ENCODE measurements at places on chromosomes 5 and 9.

DNA sequence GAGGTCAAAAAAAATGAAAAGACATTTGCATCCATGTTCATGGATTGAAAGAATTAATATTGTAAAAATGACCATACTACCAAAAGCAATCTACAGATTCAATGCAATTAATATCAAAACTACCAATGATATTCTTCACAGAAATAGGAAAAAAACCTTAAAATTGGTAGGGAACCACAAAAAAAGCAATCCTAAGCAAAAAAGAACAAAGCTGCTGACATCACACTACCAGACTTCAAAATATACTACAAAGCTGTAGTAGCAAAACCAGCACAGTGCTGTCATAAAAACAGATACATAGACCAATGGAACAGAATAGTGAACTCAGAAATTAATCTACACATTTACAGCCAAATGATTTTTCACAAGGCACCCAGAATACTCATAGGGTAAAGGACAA, 34.3 kb downstream of the RGMB start:
- no peak for DNase-seq

- no peak for DNase-seq
Observed at GRCh38 chr5:96054311-96055030, 92.8 kb upstream of the ELL2 start.

DNA sequence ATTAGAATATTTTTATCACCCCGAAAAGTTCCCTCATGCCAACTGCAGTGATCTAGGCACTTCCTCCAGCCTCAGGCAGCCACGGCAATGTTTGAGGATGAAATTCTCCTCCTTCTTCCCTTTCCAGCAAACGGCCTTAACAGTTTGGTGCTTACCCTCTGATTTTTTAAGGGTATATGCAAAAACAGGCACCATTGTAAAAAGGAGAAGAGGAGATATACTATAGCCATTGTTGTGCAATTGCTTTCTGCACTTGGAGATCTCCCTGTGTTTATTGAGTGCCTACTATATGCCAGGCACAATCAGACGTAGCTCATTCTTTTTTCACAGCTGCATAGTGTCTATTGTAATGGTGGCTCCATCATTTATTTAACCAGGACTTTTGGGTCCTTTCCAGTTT, 29.4 kb downstream of the GSN start:
- no peak for DNase-seq

DNA sequence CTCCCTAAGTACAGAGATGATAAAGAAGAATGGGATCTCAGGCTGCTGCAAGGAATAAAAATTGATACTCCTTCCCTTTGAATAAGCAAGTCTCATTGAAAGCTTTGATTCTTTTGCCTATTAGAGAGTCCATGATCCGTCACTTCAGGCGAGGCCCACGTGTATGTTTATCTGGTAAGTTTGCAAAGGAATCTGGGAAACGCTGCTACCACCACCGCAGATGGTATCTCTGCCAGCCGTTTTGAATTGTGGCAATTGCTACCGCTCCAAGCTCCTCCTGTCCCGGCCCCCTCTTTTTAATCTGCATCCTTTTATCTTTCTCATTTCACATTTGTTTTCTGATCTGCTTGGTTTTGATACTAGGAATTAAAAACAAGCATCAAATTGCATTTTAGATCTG, 42.9 kb upstream of the GRIA1 start:
- no peak for DNase-seq

- DNase-seq = no peak
Observed at GRCh38 chr5:52989025-52989780, at the start of gene ITGA2. Gene ITGA2 (plus strand): TSS chr5:52989352. CDS start chr5:52989469, 117 bp downstream.

DNA sequence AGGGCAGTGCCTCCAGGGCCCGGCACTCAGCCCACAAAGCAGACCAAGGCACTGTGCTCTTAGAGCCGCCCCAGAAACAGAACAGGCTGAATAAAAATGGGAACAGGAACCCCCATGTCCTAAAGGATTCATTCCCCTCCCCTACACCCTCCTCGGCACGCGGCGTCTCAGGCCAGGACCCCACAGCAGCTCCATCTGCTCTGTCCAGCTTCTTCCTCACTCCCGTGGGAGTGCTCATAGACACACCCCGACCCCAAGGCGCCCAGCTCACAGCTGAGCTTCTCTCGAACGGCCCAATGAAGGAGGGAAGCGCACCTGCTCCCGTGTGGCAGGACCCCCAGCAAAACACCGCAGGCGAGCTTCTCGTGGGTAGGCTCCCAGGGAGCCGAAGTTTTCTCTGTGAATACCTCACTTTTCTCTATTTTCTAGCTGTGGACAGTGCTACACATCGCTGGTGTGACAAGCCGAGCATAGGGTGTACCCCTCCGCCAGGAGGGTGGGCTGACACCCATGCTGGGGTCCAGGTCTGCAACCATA, 15.4 kb upstream of the QSOX2 start:
- no peak for DNase-seq

- DNase-seq = no peak
Observed at GRCh38 chr5:150236981-150237754, 47.3 kb downstream of the SLC6A7 start.

GRCh38 chr5:9765419-9766140, 135.4 kb upstream of the TAS2R1 start:
- peak; percentile 83 for DNase-seq

- DNase-seq = no peak
Observed at GRCh38 chr9:137583347-137583746, 4.6 kb upstream of the DPH7 start.

DNA sequence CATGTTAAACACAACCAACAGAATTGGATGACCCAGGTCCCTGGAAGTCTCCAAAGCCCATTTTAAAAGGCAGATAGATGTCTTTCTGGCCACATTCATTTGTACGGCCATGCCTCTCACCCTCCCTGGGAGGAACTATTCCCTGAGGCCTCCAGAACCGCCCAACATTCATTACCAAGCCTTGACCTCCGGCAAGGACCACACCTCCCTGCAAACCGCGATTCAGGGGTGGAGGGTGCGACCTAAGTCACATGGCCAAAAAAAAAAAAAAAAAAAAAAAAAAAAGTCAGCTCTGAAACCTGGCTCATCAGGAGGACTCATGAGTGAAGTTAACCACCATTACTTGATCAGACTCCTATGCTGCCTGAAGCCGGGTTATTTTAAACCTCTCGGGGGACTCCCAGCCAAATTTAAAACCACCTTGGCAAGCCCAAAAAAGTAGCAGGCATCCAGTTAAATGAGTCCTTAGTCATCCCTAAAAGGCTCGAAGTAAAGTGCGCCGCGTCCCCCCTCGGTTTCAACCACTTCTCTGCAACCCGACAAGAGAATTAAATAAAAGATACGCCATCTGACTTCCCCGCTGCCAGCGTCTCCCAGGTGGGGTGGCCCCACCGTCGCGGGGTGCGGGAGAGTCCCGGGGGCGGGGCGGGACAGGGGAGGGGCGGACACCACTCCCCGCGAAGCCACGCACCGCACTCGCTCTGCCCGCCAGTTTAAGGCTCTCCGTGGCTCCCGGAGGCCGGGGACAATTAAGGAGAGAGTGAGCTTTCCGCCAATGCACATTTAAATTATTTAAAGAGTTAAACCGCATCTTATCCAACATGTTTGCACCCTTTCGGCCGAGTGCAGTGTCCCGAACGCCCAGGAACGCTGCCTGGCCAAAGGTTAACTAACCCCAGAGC, 2.3 kb downstream of the KLF9 start:
- no peak for DNase-seq

- no peak for DNase-seq
Observed at GRCh38 chr9:136726631-136727191, 14.3 kb downstream of the DIPK1B start.

DNA sequence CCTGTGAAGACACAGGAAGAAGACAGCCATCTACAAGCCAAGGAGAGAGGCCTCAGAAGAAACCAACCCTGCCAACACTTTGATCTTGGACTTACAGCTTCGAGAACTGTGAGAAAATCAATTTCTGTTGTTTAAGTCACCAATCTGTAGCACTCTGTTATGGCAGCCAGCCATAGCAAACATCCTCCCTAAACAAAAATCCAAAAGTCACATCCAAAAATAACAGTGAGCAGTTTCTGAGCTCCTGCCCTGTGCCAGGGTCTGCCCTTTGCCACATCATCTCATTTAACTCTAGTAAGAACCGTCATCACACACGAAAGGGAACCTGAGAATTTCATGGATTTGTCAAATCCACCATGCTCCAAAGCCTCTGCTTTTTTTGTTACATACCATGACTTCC, 118.8 kb downstream of the TRIM36 start:
- DNase-seq = peak; percentile 17

GRCh38 chr5:113311301-113311700, 123.5 kb downstream of the TSSK1B start:
- no peak for DNase-seq

GRCh38 chr5:163889369-163889768, 383.9 kb downstream of the MAT2B start:
- DNase-seq = no peak

GRCh38 chr9:16595227-16595626, 275.2 kb downstream of the BNC2 start:
- no peak for DNase-seq

DNA sequence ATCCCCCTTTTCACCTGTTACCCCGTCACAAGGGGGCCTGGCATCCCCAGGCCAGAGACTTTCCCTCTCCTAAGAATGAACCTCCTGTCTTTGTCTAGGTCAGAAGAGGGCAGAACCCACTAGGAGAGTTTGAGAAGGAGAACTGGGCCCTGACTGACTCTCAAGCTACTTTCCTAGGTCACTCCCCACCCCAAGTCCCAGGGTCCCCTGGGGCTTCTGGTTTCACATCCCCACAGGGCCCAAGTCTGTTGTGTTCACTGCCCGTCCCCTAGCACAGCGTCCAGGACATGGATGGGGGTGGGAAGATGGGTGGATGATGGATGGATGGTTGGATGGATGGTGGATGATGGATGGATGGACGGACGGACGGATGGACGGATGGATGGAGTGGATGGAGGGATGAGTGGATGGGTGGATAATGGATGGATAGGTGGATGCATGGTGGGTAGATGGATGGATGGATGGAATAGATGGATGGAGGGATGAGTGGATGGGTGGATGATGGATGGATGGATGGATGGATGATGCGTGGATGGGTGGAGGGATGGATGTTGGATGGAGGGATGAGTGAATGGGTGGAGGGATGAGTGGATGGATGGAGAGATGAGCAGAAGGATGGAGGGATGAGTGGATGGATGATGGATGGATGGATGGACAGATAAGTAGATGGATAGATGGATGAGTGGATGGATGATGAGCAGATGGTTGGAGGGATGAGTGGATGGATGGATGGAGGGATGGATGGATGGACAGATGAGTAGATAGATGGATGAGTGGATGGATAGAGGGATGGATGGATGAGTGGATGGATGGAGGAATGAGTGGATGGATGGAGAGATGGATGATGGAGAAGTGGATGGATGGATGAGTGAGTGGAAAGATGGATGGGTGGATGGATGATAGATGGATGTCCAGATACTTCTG, 50.6 kb downstream of the KCNT1 start:
- DNase-seq = no peak

GRCh38 chr9:5635390-5635789, 6.5 kb downstream of the RIC1 start:
- DNase-seq = no peak

GRCh38 chr9:37608250-37608649, 15.9 kb upstream of the TOMM5 start:
- DNase-seq = no peak

GRCh38 chr5:134097211-134097749, 17.2 kb upstream of the TCF7 start:
- peak; percentile 41 for DNase-seq

GRCh38 chr5:158658446-158659230, 441.1 kb downstream of the EBF1 start:
- DNase-seq = peak; percentile 10

- no peak for DNase-seq
Observed at GRCh38 chr9:136697821-136698526, 10.7 kb upstream of the AGPAT2 start.

DNA sequence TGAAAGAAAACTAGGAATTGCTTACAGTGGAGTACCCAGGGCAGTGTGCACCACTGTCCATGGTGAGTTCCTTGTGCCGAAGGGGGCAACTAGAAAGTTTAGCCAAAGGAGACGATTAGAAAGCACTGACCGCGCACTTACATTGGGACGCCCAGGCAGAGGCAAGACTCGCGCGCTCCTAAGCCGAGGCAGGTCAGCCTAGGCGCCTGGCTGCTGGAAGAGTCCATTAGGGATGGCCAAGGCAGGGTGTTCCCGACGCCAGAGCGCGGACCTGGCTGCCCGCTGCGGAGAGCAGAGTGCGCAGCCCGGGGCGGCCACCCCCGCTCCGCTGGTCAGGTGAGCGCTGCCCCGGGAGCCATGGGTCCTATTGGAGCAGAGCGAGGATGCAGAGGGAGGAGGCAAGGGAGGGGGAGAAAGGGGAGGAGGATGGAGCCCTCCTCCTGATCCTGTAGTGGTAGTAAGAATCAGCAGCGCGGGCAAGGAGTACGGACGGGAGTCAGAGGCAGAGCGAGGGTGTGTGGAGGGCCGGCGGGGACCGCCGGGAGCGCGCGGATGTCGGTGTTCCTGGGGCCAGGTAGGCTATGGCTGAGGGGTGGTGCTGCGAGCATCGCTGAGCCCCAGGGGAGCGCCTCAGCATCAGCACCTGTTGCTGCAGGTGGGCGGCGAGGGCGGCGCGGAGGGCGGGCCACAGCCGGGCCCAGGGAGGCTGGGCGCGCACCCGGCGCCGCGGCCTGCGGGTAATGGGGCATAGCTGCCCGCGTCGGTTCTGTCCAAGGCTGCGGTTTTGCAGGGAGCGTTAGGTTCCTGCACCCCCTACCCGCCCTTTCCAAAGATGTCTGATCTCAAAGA, at the start of gene ADGRV1:
ADGRV1 (plus strand) TSS at position 454 of the 849 bp plus-strand sequence; CDS start at position 553, 99 bp downstream.
- peak; percentile 96 for DNase-seq

- DNase-seq = no peak
Observed at GRCh38 chr9:107730666-107731065, 241.1 kb upstream of the KLF4 start.

GRCh38 chr9:127905004-127905728, 5.8 kb upstream of the ST6GALNAC6 start:
- no peak for DNase-seq

GRCh38 chr9:35842795-35843194, 13.8 kb downstream of the TMEM8B start:
- DNase-seq = no peak

GRCh38 chr9:105344283-105344682, 99.8 kb downstream of the SLC44A1 start:
- no peak for DNase-seq

DNA sequence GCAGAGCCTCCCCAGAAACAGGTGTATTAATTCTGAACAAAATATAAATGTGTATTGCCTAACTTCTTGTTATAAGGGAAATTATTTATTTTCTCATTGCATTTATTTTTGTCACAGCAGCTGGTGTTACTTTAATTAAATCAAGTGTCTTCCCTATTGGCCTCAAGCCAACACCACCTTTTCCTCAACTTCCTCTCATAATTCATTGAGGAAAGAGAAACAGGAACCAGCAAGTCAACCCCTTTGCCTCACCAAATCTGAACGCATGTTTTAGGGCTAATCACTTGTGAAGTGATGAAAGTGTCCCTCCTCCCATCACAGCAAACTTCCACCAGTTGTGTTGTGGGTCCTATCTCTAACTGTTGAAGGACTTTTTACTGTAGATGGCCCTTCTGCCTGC, 73.1 kb downstream of the DIRAS2 start:
- no peak for DNase-seq

- DNase-seq = no peak
Observed at GRCh38 chr9:2086971-2087370, 71.8 kb downstream of the SMARCA2 start.

GRCh38 chr9:8713149-8713810, 913.7 kb upstream of the DMAC1 start:
- DNase-seq = no peak

Data from spinal cord (tissue), 10 donors.